Umbilical cord (tissue), 2 donors: ENCODE measurements at places on chromosomes 6 and 20. TPM values are rescaled to one million over a fixed set of nuclear protein-coding genes. Genes with fewer than 3 reads are reported as not detected.

CST4 gene
- not detected for total RNA-seq

PCIF1 gene
- 8.9 TPM for total RNA-seq

SMIM8 gene
- total RNA-seq = 17.3 TPM

TAB2 gene
- total RNA-seq = 51.0 TPM

HEY2 gene
- total RNA-seq = 37.6 TPM

SUMO4 gene
- 17.3 TPM for total RNA-seq

FAM217A gene
- 0.48 TPM for total RNA-seq

IP6K3 gene
- 4.1 TPM for total RNA-seq

FHL5 gene
- total RNA-seq = 18.1 TPM

SH3BGRL2 gene
- total RNA-seq = 12.8 TPM

FANCE gene
- 5.1 TPM for total RNA-seq

DNA sequence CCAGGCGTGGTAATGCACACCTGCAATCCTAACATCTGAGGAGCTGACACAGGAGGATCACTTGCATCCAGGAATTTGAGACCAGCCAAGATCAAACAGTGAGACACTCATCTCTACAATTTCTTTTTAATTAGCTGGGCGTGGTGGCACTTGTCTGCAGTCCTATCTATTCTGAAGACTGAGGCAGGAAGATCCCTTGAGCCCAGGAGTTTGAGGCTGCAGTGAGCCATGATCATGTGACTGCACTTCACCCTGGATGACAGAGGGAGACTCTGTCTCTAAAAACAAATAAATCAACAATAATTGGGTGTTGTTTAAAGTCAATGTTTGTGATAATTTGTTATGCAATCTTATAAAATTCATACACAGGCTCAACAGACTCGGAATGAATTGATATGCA, 18.0 kb upstream of the HLA-A start:
- DNase-seq = no peak

DNA sequence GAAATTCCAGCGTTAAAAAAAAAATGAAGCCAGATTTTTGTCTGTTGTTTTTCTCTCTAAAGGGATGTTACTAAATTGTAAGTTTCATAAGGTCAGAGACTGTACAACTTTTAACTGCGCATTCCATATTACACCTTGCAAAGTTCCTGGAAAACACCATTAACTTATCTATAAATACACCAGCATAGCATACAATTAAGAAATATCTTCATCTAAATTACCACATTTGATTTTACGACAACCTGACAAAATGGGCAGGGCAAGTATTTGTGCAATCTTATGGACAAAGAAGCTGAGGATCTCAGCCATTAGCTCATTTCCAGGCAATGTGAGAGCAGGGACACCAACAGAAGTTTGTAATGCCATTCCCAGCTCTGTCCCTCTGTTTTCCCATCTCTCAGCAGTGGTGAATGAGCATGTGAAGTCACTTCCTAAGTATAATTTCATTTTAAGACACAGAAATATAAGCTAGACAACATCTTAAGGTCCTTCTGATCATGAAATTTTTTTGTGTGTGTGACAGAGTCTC, 12.9 kb upstream of the GCM1 start:
- DNase-seq = no peak

DNA sequence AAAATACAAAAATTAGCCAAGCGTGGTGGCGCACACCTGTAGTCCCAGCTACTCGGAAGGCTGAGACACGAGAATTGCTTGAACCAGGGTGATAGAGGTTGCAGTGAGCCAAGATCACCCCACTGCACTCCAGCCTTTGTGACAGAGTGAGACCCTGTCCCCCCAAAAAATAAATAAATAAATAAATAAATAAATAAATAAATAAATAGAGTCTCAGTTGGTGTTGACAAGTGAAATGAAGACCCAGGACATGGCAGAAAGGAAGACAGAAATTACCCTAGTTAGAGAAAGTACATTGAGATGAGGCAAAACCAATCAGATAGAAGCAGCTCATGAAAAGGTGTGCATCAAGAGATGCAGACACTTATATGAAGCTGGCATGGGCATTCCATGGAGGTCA, 105.0 kb downstream of the IBTK start:
- DNase-seq = no peak

GRCh38 chr20:22984606-22985005, 50.5 kb upstream of the SSTR4 start:
- no peak for DNase-seq

GRCh38 chr6:9437836-9438235, 977.0 kb downstream of the TFAP2A start:
- DNase-seq = no peak

- DNase-seq = no peak
These were observed 1.9 kb downstream of the TRIM26 start for GRCh38 chr6:30211306-30211705.

- DNase-seq = no peak
These were observed 28.2 kb downstream of the DSTN start for GRCh38 chr20:17598013-17598550.

- no peak for DNase-seq
These were observed 14.4 kb upstream of the HLA-DQA1 start for GRCh38 chr6:32622545-32623401.

GRCh38 chr6:140256248-140256647, 881.8 kb upstream of the CITED2 start:
- DNase-seq = no peak

- DNase-seq = no peak
These were observed 87.0 kb downstream of the SGK1 start for GRCh38 chr6:134230940-134231339.

DNA sequence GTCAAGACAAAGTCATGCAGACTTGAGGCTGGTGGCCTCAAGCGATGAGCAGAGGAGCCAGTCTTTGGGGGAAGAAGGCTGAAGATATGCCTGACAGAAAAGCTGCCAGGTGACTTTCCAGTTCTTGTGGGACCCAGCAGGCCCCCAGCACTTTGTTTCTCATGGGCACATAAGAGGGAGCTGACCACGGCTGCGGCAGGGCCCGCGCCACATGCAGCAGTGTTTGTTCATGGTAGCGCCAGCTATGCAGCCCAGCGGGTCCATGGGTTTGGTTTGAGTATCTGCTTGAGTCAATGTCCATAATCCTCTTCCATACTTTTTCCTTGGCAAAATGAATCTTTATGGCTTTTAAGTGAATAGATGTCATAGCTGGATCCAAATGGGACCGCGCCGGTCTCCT, 91.0 kb upstream of the LY86 start:
- no peak for DNase-seq

GRCh38 chr20:46211331-46211722, 93.2 kb downstream of the CD40 start:
- DNase-seq = no peak

DNA sequence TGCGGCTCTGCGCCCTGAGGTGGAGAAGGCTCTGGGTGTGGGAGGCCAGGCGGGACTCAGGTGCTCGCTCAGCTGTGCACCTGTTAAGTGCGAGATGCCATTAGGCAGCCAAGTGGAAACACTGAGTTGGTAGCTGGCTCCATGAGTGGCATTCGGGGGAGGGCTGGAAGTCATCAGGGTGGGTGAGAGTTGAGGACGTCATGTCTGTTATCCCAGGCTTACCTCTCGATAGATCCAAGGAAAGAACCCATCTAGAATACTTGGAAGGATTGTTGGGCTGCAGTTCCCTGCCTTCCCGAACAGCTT, 41.3 kb downstream of the TAF8 start:
- DNase-seq = no peak

GRCh38 chr6:138434925-138435324, 30.9 kb downstream of the HEBP2 start:
- no peak for DNase-seq

DNA sequence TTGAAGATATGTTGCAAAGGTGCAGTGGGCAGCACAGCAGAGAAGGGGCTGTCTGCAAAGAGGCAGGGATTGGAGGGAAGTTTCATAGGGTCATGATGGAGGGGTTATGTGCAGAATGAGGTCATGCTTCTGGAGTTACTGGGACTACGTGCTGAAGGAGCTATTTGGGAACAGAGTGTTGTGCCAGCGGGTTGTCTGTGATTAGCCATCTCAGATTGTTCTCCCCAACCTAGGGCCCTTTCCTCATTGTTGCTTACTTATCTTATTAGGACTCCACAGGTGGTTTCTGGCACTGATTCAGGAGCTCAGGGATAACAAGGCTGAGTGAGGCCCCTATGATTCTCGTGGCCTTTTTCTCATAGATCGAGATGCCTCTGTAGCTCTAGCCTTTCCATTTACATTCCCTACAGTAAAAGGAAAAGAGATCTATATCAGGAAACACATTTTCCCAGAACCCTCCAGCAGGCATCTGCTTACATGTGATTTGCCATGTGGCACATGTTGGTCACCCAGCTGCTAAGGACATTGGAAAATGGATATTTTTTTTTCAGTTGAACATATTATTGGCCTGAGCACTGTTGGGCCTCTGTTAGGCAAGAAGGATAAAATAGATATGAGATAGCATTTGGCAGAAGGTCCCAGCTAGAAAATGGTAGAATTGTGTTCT, 429.6 kb upstream of the PLCB4 start:
- no peak for DNase-seq

DNA sequence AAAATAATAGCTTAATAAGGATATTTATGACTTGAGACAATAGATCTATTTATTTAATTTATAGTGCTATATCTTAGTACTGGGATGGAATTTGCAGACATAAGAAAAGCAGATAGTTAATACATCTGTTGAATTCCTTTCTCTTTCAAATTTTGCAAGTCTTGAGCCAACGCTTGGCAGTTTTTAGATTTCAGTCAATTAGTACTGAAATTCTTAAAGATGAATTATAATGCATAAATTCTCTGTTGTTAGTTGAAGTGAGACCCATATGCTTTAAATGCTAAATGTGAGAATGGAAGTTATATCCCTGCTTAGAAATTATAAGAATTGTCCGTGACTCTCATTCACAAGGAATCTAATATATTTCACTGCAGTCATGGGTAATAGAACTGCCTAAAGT, 225.1 kb upstream of the ADGRB3 start:
- no peak for DNase-seq

- DNase-seq = no peak
These were observed 97.3 kb upstream of the STXBP5 start for GRCh38 chr6:147106759-147107401.

DNA sequence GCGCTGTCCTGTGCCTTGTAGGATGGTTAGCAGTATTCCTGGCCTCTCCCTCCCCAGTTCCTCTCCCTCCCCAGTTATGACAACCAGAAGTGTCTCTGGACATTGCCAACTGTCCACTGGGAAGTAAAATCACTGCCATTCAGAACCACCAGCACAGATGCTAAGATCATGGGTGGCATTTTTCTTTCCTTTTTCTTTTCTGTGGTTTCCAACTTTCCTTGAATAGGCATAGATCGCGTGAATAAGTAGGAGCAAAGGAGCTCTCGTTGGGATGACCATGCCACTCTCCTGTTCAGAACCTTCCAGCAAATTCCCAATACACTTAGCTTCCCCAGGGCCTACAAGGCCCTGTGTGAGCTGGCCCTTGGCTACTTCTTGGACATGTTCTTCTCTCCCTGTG, 59.0 kb downstream of the EYA2 start:
- no peak for DNase-seq
